ENCODE measurements at places on chromosomes 3 and 15.

DNA sequence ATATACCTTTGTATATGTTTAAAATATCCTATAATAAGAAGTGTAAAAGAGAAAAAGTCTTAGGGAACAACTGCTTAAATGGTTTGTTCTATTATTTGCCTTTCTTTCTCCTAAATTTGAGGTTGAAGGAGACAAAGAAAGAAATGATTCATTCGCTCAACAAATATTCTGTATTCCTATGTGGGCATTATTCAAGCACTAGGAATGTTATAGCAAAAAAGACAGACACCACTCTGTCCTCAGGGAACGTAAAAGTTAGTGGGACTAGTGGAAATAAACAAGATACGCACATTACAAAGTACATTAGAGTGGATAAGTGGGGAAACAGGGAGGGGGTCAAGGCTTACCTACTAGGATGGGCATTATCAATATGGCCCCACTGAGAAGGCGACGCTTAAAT, 332.2 kb downstream of the LPP start:
- DNase-seq, result no peak

GRCh38 chr3:189890496-189890895, 230.2 kb downstream of the P3H2 start:
- DNase-seq, result no peak

DNA sequence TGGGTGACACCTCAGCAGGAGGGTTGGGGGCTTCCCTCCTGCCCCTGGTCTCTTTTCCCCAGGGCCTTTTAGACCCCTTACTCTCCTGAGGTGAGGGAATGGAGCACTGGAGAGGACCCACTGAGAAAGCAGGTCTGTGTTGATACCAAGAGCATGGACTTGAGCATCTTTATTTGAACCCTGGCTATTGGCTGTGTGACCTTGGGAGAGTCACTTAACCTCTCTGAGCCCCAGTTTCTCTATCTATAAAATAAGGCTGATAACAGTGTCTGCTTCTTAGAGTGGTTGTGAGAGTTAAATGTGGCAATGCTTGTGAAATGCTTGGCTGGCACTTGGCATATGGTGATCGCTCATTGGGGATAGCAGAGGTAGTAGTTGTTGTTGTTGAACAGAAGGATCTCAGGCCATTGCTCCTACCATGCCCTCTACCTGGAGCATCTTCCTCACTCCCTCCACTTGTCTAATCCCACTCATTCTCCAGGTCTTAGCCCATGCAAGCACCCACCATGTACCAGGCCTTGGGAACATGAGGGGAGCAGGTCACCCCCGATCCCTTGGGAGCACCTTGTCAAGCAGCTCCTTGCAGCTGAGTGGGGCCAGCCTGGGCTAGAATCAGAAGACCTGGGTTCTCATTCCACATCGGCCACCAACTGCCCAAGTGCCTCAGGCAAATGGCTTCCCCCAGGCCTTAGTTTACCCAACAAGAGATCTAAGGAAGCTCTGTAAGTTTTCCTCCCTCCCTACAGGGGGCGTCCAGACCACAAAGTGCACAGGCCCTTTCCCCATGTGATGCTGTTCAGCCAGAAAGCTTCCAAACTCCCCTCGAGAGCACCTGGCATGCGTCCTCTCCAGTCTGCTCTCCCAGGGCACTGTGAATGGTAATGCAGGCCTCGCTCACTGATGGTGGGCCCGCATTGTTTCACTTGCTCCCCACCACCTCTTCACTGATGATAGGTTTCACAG, 96.7 kb downstream of the LSM3 start:
- no peak for DNase-seq

DNA sequence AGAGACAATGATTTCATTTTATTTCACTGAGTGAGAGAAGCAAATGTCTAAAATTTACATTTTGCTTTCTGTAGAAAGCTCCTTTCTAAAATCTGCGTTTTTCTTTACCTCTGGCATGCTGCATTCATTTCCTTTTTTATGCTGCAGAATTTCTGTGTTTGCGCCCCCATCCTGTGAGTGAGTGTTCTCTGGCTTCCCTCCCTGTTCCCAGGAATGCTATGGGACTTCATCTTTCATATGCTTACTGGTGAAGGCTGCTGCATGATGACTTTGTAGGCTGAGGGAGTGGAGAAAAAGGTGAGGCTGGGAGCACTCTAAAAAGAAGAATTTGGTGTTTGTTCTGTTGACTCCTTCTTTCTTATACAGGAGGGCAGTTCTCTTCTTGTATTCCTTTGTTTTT, 7.7 kb upstream of the TMC3 start:
- no peak for DNase-seq

DNA sequence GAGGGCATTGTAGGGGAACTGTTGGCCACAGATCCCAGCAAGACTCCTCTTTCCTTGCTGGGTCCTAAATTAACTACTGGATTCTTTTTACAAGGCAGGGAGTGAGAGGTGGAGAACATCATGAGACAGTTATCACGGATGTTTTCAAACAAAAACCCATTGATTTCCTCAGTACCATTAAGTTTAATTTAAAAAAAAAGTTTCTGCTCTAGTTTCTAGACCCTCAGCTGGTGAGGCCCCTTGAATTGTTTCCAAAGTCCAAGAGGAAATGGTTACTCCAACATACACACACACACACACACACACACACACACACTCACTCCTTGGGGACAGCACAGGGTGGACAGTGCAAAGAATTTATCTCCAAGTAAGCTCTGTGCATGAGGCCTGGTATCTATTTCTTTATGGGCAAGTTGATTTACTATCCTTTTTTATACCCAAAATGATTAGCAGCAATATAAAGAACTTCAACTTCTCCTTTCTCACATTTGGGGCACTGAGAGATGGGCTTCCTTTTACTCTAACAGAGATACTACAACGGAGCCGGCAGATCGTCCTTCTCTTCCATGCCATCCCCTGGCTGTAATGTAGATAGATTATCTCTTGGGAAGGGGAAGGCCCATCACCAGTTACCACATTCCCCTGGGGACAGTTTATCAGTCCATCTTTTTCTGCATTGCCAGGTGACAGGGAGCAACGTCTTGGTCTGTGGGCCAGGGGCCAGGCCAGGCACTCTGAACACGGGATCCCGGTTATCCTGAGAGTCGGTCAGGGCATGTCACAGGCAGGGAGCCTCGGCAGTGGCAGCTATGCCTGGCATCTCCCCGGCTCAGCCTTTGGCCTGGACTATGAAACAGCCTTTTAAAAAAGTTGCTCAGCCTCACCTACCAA, 54.7 kb downstream of the CORO2B start:
- DNase-seq, result no peak

GRCh38 chr15:66729331-66729951, 27.4 kb downstream of the SMAD6 start:
- no peak for DNase-seq

GRCh38 chr15:48939648-48940047, 24.1 kb downstream of the SHC4 start:
- no peak for DNase-seq

DNA sequence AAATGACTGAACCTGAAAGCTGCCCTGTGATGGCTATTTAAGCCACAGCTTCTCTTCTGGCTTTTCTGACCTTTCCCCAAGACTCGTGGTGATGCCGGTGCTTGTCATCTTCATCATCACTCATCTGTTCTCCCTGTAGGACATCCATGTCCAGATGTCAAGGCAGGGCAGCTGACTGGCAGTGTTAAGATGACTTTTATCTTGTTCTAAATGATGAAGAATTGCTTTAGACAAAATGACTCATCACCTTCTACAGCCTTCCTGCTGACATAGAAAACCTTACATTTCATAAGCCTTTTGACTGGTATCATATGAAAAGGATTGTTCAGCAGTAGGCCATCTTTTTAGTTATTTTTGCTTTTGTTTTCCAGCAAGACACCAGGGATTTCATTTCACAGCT, 67.0 kb upstream of the GPR149 start:
- DNase-seq, result no peak

DNA sequence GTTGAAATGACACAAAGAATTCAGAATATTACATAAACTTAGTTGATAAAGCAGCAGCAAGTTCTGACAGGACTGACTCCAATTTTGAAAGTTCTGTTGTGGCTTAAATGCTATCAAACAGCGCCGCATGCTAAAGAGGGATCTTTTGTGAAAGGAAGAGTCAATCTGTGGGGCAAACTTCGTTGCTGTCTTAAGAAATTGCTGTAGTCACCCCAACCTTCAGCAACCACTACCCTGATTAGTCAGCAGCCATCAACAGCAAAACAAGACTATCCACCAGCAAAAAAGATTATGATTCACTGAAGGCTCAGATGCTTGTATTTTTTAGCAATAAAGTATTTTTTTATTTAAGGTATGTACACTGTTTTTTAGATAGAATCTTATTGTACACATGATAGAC, 14.2 kb downstream of the CRBN start:
- DNase-seq, result no peak

DNA sequence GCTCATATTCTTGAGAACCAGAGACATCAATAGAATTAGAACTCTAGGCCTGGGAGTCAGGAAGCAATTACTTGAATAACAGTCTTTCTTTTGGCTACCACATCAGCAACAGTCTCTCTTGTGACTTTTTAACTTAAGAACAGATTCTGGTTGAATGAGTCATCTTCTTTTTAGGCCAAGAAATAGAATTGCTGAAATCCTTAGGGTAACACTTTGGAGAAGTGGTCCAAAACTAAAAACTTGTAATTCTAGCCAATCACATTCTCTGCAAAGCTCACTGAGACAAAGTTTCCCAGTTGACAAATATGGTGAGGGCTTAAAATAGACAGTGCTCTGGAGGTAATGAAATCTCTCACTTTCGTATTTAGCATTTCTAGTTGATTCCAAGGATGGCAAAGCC, 238.0 kb downstream of the SHOX2 start:
- no peak for DNase-seq

DNA sequence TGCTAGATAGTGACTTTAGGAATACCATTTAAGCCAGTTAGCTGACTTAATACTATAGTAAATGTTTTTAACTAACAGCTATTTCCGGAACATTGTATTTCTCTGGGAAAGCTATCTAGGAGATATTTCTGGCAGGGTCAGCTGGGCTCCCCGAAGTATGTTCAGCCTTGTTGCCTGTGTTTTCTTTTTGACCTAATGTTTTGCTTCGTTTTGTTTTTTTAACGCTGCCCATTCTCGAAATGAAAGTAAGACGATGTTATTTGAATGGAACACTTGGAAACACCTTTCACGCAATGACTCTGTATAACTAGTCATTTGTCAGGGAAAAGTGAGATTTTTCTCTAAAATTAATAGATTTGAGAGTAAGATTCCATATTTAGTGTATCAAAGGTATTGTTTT, 702.9 kb upstream of the NAALADL2 start:
- no peak for DNase-seq

DNA sequence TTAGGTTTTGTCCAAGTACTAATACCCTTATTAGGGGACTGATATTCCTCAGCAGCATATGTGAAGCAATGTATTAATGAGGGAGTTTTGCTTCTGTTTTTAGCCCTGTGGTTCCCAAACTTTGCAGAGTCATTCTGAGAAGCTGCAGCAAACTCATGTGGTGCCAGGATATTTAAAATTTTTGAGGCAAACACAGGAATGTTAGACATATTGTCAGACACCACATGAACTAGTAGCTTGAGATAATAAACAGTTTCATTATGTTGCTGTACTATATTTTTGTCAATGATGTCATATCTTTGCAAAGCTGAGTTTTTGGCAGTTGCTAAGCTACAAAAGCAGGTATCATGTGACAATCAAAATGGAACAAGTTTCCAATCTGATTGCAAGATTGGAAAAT, 36.6 kb downstream of the ATP6V1A start:
- no peak for DNase-seq

- no peak for DNase-seq
Observed at GRCh38 chr3:134369861-134370596, 4.2 kb downstream of the AMOTL2 start.

GRCh38 chr15:28131946-28132345, 32.8 kb upstream of the OCA2 start:
- no peak for DNase-seq

DNA sequence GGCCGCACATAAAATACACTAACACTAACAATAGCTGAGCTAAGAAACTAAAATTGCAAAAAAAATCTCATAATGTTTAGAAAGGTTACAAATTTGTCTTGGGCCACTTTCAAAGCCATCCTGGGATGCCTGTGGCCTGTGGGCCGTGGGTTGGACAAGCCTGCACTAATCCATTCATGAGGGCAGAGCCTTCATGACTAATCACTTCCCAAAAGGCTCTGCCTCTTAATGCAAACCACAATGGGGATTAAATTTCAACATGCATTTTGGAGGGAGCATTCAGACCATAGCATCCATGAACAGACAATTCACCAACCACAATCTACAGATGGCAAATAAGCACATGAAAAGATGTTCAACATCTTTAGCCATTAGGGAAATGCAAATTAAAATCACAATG, 128.2 kb downstream of the SUCLG2 start:
- no peak for DNase-seq

- no peak for DNase-seq
Observed at GRCh38 chr15:60408463-60408981, 10.7 kb upstream of the ANXA2 start.

GRCh38 chr3:189122526-189123205, 49.1 kb upstream of the TPRG1 start:
- DNase-seq, result no peak

DNA sequence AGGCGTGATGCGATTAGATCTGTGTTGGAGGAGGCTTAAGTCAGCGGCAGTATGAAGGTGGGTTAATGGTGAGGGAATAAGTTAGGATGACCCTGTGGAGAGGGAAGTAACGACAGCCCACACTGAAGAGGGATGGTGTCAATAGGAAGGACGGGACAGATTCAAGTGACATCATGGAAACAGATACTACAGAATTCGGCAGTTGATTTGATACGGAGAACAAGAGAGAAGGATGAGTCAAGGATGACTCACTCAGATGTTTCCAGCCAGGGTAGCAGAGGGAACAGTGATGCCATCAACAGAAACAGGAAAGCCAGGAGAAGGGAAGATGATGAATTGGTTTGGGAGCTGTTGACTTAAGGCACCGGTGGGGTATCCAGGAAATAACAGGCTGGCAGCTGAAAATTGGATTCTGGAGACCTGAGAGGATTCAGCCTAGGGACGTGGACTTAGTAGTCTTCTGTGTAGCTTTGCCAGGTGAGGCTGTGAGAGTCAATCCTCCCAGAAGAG, 38.0 kb downstream of the SHC4 start:
- no peak for DNase-seq

- no peak for DNase-seq
Observed at GRCh38 chr3:78979028-78979427, 788.8 kb downstream of the ROBO1 start.

- no peak for DNase-seq
Observed at GRCh38 chr3:133578548-133579191, 5.2 kb downstream of the CDV3 start.

- no peak for DNase-seq
Observed at GRCh38 chr3:168251371-168251770, 155.6 kb upstream of the GOLIM4 start.

GRCh38 chr15:69885173-69885955, 212.4 kb downstream of the TLE3 start:
- DNase-seq, result peak; percentile 4

DNA sequence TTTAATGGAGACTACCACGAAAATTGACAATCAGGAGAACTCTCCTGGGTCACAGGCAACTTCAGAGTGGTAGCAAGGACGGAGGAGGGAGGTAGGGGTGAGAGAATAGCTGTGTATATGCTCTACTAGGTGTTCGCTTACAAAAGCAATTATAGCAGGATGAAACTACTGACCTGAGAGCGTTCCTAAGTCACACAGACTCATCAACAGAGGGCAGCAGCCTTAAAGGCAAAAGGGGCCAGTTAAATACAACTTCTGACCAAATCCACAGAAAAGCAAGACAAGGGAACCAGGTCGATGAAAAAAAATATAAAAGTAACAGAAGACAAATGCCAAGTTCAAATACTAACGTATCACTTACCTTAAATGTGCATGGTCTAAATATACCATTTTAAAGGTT, 894.6 kb downstream of the PLOD2 start:
- DNase-seq, result no peak

GRCh38 chr3:80408030-80408721, 640.4 kb upstream of the ROBO1 start:
- DNase-seq, result no peak
